M059J (cell line): ENCODE measurements at places on chromosomes 13 and 19. TPM values are rescaled to one million over a fixed set of nuclear protein-coding genes. Genes with fewer than 3 reads are reported as not detected.

RGS9BP gene
- total RNA-seq, result 0.66 and 1.1 TPM in 2 replicates

ZNF444 gene
- total RNA-seq, result 7.8 and 21.2 TPM in 2 replicates

PLK5 gene
- total RNA-seq, result not detected in 2 replicates

TDRD12 gene
- 0.05 and 0.12 TPM in 2 replicates for total RNA-seq

ZNF558 gene
- 4.5 and 20.4 TPM in 2 replicates for total RNA-seq

RFXAP gene
- 0.57 and 1.2 TPM in 2 replicates for total RNA-seq

TPTE2 gene
- total RNA-seq, result not detected in 2 replicates

PEAK3 gene
- not detected in 2 replicates for total RNA-seq

SPACA6 gene
- total RNA-seq, result 4.1 and 13.7 TPM in 2 replicates

CIC gene
- total RNA-seq, result 25.7 and 30.4 TPM in 2 replicates

CGB7 gene
- 2.7 and 5.3 TPM in 2 replicates for total RNA-seq

C19orf67 gene
- not detected in 2 replicates for total RNA-seq

SYCN gene
- not detected in 2 replicates for total RNA-seq

RNF17 gene
- not detected in 2 replicates for total RNA-seq

PCDH9 gene
- total RNA-seq, result 0.05 TPM in 1 of 2 replicates, not detected in the other

TBXA2R gene
- total RNA-seq, result 0.59 TPM in 1 of 2 replicates, not detected in the other

SNRPD2 gene
- total RNA-seq, result 294 and 342 TPM in 2 replicates

MIER2 gene
- total RNA-seq, result 9.0 and 17.9 TPM in 2 replicates

BCL3 gene
- total RNA-seq, result 6.8 and 21.6 TPM in 2 replicates

ZBTB7A gene
- 6.1 and 17.7 TPM in 2 replicates for total RNA-seq

FGF22 gene
- total RNA-seq, result not detected in 2 replicates

C3 gene
- 4.0 and 5.2 TPM in 2 replicates for total RNA-seq

CEACAM3 gene
- not detected in 2 replicates for total RNA-seq

HPN gene
- not detected in 2 replicates for total RNA-seq

ZNF799 gene
- total RNA-seq, result 2.3 and 6.1 TPM in 2 replicates

SPTBN4 gene
- 0.10 and 0.67 TPM in 2 replicates for total RNA-seq

LRG1 gene
- total RNA-seq, result 0.64 TPM in 1 of 2 replicates, not detected in the other

FUT1 gene
- total RNA-seq, result 0.15 and 0.79 TPM in 2 replicates

PTGER1 gene
- 0.12 TPM in 1 of 2 replicates, not detected in the other for total RNA-seq

PSPN gene
- total RNA-seq, result 1.2 and 1.3 TPM in 2 replicates

SOX21 gene
- 0.07 and 0.32 TPM in 2 replicates for total RNA-seq

WDR62 gene
- total RNA-seq, result 10.8 and 19.4 TPM in 2 replicates

GPR12 gene
- total RNA-seq, result not detected in 2 replicates

ZFR2 gene
- total RNA-seq, result not detected in 2 replicates

CGB5 gene
- 7.3 and 8.1 TPM in 2 replicates for total RNA-seq

IL11 gene
- 23.0 and 39.1 TPM in 2 replicates for total RNA-seq

FXYD7 gene
- not detected in 2 replicates for total RNA-seq

ZFP82 gene
- total RNA-seq, result 8.9 and 10.1 TPM in 2 replicates

CPAMD8 gene
- total RNA-seq, result not detected in 2 replicates

SLC8A2 gene
- not detected in 2 replicates for total RNA-seq

TGFBR3L gene
- total RNA-seq, result 1.1 and 2.9 TPM in 2 replicates
